ENCODE measurements at places on chromosomes 3 and 15.

- DNase-seq: no peak
Observed at GRCh38 chr3:56914646-56915045, 112.9 kb upstream of the ARHGEF3 start.

- DNase-seq: peak; percentile 41
Observed at GRCh38 chr3:49723296-49723627, 489 bp downstream of the GMPPB start.

DNA sequence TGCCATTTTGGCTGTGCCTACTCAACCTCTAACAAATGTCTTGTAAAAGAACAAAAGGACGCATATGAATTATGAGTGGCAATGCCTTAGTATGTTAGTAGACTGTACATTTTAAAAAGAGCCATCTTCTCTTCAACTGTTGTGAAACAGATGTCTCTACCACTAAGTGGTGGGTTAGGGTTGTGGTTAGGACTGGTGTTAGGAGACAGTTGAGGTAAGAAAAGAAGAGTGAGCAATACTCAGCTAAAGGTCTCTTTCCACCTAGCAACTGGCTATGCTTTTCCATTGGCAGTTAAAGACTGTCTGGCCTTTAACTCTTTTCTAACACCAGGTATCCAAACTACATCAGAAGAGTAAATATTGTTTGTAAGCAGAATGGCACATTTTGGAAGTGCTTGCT is 221.7 kb upstream of the TBC1D5 start:
- DNase-seq: no peak

- no peak for DNase-seq
Observed at GRCh38 chr3:39064646-39065045, 12.8 kb downstream of the WDR48 start.

GRCh38 chr3:43400781-43401730 is 114.7 kb downstream of the SNRK start:
- no peak for DNase-seq

- DNase-seq: no peak
Observed at GRCh38 chr3:119349354-119350041, 55.3 kb downstream of the ARHGAP31 start.

Data from putamen (tissue), 1 donor.